Activated T-helper 1 cell treated with anti-CD3 and anti-CD28 coated beads, Interleukin-2, amount 50 U/mL, for 16 hours (primary cell): ENCODE measurements at places on chromosomes 13 and 19.

- DNase-seq, result no peak
These were observed 349 bp downstream of the ZNF98 start for GRCh38 chr19:22421797-22422196.

GRCh38 chr13:109593230-109593629 is 193.2 kb downstream of the IRS2 start:
- DNase-seq, result no peak

GRCh38 chr19:41784312-41784711 is 12.1 kb upstream of the CEACAM3 start:
- no peak for DNase-seq

- no peak for DNase-seq
These were observed 87.1 kb upstream of the STK24 start for GRCh38 chr13:98664047-98664446.

- no peak for DNase-seq
These were observed 1145.6 kb upstream of the MIR17HG start for GRCh38 chr13:90201676-90202460.

DNA sequence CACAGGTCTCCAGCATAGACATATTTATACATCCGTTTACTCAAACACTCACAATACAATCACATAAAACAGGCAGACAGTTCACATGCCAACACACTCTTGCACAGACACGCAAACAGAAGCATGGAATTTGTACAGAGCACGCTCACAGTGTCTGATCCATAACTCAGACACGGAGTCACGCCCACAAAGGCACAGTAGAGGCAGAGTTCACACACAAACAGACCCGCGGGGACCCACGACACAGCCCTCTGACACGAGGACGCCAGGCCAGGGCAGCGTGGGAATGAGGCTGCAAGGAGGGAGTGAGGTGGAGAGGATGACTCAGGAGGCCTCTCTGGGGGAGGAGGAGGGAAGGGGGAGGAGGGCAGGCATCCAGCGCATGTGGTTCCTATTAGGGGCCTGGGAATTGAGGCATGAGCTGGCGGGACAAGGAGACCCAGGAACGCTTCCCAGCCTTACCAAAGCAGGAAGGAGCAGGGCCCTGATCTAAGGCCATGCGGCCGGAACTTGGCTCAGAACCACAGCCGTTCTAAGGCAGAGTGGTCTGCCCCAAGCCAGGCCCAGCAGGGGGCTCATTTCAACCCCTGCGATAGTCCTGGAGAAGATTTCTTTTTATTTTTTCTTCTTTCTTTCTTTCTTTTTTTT is 9.1 kb upstream of the OLFM2 start:
- DNase-seq, result no peak

DNA sequence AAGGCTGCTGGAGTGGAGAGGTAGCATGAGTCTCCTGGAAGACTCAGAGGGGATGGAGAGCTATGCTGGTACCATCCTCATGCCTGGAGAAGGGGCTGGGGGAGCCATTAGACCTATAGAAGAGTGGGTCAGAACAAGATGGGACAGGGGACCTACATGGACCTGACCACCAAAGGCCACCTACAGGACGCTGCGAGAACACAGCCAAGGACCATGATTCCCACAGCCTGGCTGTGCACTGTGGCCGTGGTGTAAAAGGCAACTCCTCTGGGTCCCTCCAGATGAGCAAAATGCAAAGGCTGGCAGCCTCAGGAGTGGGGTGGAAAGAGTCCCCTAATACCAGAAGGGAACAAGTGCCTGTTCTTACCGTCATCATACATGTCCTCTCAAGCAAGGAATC is 216.2 kb downstream of the SLC7A1 start:
- no peak for DNase-seq

GRCh38 chr19:49295208-49295880 is 29.6 kb downstream of the SLC6A16 start:
- DNase-seq, result no peak

DNA sequence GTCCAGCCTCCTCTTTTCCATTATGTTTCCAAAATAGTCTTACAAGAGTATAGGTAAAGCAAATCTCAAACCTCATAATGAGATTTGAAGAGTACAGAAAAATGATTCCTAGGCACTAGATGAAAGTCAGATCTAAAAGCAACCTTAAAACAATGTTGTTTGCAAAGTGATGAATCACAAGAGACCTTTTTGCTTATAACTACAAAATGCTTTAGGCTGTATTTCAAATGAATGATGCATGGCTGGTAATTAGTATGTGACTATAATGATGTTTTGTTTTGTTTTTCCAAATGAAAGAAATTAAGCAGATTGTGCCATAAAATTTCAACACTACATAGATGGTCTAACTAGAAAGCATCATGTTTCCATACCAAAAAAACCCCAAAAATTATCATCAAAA is 272.7 kb downstream of the DIAPH3 start:
- DNase-seq, result no peak

DNA sequence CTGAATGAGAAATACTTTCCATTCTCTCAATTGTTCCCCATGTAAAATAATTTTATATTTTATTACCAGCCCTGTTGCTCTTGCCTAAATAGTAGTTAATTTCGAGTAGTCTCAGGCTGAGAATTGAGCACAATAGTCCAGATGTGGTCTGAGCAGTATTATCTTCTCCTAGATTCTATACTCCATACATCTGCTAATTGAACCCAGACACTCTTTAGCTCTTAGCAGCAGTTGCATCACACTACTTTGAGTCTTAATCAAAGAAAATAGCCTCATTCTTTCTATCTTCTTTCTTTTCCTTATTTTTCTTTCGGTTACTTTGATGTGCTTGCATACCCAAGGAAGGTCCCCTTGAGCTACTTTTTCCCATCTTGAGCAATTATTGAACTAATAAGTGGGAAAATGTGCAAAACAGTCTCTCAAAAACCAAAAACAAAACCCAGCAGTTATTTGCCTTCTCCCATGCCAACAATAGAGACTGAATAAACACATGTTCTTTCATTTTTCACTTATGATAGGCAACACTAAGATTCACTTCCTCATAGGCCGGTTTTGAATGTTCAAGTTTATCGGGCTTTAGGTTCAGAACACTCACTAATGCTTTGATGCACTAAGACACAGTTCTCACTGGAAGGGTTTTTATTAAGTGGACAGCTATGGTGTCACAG is 204.5 kb downstream of the POU4F1 start:
- DNase-seq, result no peak

GRCh38 chr13:83937579-83937978 is 55.3 kb upstream of the SLITRK1 start:
- DNase-seq, result no peak

- DNase-seq, result no peak
These were observed 5.5 kb downstream of the LRP3 start for GRCh38 chr19:33199441-33200265.

GRCh38 chr19:14425696-14426138 is 6.6 kb upstream of the DDX39A start:
- no peak for DNase-seq

DNA sequence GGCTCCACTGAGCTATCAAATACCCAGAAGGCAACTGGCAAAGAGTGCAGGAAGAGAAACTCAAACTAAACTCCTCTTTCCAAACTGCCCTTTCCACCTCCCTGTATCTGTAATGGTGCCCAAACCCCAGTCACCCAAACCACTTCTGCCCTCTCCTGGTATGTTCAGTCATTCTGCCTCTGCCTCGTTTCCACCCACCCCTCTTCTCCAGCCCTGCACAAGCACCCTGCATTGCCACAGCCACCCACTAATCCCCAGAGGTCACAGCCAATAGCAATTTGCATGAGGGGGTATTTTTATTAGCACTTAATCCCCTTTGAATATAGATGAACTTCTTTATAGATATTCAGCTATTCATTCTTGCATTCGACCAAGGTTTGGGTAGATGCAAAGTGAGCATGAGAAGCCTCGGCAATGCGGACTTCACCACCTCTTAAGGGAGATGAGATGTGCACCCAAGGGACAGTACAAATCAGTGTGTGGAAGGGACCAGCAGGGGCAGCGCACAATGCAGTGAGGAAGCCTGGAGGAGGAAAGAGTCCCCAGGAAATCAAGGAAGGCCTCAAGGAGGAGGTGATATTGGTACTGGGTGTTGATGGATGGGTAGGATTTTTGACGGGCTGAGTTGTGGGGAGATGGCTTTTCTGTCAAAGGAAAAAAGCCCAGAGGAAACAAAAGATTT is 12.4 kb downstream of the TMEM272 start:
- peak; percentile 31 for DNase-seq

- no peak for DNase-seq
These were observed 61.0 kb upstream of the CEACAM8 start for GRCh38 chr19:42655748-42656147.

- DNase-seq, result no peak
These were observed 60.9 kb upstream of the ZNF527 start for GRCh38 chr19:37309834-37310575.

GRCh38 chr19:6685482-6685881 is 15.5 kb upstream of the TNFSF14 start:
- no peak for DNase-seq

- no peak for DNase-seq
These were observed 120.9 kb upstream of the TSC22D1 start for GRCh38 chr13:44697058-44697457.

GRCh38 chr13:30739761-30740642 is 4.7 kb downstream of the ALOX5AP start:
- peak; percentile 43 for DNase-seq

DNA sequence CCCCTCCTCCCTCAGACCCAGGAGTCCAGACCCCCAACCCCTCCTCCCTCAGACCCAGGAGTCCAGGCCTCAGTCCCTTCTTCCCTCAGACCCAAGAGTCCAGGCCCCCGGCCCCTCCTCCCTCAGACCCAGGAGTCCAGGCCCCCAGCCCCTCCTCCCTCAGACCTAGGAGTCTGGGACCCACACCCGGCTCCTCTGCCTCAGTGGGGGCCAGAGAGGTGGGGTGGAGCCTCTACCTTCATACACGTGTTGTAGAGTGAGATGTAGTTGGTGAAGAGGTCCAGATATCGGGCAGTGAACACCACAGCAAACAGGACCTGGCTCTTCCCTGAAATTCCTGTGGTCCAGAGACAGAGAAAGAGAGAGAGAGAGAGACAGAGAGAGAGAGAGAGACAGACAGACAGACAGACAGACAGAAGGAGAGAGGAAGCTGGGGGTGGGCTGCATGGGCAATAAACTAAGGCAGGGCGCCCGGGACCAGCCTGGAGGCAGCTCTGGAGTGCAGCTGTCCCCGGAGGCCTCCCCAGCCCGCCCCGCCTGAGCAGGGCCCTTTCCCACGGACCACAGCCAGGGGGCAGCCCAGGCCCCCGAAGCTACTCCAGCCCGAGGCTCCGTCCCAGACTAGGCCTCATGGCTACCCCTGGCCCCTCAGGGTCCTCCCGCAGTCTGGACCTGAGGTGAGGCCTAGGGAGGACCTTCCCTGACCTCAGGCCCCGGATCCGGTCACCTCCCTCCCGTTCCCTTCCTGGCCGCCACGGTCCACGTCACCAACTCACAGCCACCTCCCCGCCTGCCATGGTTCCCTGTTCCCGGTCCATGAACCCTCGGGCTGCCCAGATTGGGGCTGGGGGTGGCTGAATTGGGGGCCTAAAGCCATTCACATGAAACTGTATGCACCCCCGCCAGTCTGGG is 907 bp downstream of the KDELR1 start:
- peak; percentile 45 for DNase-seq

DNA sequence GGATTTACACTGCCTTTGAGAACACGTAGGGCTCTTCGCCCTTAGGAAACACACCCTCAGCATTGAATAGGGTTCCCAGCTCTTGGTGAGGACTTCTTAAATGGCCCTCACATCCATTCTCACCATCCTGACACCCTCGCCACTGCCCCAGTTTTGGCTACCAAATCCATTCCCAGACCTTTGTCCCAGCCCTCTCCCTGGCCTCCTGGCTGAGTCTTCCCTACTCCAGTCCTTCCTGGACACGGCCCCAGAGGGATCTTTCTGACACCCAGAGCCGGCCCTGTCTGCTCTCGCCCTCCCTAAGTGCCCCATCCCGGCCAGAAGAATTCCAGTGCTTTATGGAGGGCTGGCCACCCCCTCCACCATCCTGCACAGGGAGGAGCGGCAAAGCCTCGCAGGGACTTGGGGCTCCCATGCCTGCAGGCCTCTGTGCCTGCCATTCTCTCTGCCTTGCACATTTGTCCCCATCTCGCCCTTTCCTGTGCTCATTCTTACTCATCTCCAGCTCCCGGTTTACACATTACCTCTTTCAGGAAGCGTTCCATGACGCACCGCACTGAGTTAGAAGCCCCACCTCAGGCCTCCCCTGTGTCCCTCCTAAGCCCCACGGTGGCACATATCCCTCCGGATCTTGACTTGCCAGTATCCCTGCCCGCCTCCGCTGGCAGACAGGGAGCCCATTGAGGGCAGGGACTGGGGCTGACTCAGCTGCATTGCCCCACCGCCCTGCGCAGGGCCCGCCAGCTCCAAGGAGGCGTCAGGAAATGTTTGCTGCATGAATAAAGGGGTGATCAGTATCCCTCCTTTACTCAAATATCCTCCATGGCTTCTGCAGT is 11.0 kb upstream of the KLK14 start:
- DNase-seq, result no peak

GRCh38 chr19:48674216-48674809 is 1.5 kb upstream of the NTN5 start:
- no peak for DNase-seq

- DNase-seq, result no peak
These were observed 471.0 kb downstream of the COG6 start for GRCh38 chr13:40126306-40127085.

- no peak for DNase-seq
These were observed 827 bp downstream of the CKM start for GRCh38 chr19:45321848-45322247.

DNA sequence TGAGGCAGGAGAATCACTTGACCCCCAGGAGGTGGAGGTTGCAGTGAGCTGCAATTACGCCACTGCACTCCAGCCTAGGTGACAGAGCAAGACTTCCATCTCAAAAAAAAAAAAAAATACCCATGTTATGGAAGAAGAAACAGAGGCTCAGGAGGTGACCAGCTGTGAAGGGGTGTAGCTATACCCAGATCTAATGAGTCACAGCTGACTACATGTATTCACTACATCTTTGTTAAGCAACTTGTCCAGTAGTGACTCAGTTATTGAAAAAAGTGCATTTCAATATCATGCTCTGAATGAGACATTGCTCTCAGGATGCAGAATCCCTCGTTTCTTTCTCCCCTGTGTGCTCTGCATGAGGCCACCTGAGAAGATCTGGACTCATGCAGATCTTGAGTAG is 16.1 kb upstream of the SPART start:
- no peak for DNase-seq

GRCh38 chr19:57759096-57759495 is 10.4 kb upstream of the ZNF586 start:
- DNase-seq, result no peak
